ENCODE measurements at places on chromosomes 3 and 15.

- no peak for DNase-seq
Observed at GRCh38 chr15:86877171-86877631, 797.5 kb downstream of the AGBL1 start.

- DNase-seq, result no peak
Observed at GRCh38 chr3:42537350-42537749, 34.9 kb downstream of the VIPR1 start.

- no peak for DNase-seq
Observed at GRCh38 chr3:27279123-27279522, 90.1 kb downstream of the NEK10 start.

- DNase-seq, result no peak
Observed at GRCh38 chr3:140094487-140094886, 159.5 kb downstream of the CLSTN2 start.

DNA sequence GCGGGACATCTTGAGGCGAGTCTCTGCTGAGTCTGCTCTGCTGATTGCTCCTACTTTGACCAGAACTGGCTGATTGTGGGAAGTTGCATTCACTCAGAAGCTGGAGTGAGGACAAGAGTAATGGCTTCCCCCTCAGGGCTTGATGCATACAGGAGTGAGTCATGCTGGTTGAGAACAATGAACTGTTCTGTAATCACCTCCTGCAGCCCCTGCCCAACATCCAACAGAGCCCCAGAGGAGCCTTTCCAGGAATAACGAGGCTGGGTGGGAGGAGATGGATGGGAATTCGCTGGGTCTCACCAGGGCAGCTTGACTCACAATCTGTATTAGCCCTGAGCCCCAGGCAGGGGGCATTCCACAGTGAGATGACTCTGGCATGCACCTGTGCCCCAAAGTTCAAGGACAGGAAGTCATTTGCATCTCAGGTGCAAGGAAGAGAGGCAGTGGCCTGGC is 85.0 kb downstream of the RAB11A start:
- DNase-seq, result no peak

- DNase-seq, result no peak
Observed at GRCh38 chr15:30929064-30929669, 25.5 kb downstream of the FAN1 start.

DNA sequence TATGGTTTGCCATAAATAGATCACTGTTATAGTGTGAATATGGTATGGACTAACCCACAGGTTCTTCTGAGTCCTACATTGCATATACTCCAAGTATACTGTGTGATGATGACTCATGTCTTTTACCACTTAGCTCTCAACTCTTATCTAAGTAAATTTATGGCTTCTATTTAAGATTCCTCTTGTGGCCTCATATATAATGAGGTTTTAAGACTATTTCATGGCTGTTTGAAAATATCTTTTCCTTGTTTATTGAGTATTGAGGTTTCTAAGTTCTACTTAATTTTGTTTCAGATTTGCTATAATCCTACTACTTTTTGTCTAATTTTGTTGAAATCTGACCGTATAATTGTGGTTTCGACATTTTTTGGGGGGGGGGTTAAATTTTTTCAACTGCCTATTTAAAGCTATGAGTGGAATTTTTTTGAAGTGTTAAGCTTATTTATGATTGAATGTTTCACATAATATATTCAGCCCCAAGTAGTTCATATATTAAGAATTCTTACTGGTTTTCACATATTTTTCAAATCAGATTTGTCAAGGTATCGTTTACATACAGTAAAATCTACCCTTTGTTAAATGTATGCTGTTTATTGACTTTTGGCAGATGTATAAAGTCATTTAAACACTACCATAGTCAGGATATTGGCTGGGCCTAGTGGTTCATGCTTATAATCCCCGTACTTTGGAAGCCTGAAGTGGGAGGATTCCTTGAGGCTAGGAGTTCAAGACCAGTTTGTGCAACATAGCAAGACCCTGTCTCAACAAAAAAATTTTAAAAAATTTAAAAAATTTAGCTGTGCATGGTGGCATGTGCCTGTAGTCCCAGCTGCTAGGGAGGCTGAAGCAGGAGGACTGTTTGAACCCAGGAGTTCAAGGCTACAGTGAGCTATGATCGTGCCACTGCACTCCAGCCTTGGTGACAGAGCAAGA is 11.7 kb downstream of the SLC25A36 start:
- no peak for DNase-seq

DNA sequence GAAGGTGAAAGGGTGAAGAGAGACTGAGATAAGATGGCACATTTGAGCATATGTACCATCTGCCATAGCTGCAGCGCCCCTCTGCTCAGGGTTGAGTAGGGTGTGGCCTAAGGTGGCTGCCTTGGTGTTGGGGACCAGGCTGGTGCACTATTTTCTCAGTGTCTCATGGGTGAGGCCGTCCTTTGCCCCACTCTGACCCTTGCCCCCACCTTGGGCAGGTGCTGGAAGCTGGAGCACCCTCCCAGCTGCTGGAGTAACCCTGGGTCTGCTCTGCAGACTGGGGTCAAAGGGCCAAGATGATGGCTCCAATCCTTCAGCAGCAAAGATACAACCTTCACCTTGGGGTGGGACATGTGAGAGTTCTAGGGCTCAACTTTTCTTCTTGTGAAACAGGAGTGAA is 69.2 kb downstream of the DAPK2 start:
- no peak for DNase-seq

DNA sequence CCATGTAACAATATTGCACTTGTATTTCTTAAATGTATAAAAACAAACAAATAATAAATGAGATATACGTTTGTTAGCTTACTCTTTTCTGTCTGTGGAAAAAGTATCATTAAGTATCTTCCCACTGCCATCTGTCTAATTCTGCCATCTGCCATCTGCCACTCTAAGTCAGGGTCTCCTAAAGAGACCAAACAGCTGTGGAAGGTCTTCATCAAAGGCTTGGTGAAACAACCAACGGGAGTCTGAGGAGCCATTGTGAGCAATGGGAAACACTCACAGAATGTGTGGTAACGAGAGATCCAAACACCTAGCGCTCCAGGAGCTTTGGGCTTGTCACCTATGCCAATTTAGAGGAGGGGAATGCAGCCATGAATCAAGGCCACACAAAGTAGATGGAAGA is 28.7 kb upstream of the PFN2 start:
- DNase-seq, result no peak

Data from stimulated activated CD4-positive, alpha-beta T cell treated with anti-CD3 and anti-CD28 coated beads, Interleukin-1b, Interleukin-23, amount 100 ng/mL, for 24 hours (primary cell).